Central memory CD4-positive, alpha-beta T cell (primary cell): ENCODE measurements at places on chromosomes 12 and 14.

GRCh38 chr12:77837876-77838291 is 7.2 kb downstream of the NAV3 start:
- no peak for DNase-seq

- DNase-seq: no peak
These were observed 158.8 kb upstream of the PRMT8 start for GRCh38 chr12:3332188-3332587.

- no peak for DNase-seq
These were observed 181.6 kb upstream of the FOXN3 start for GRCh38 chr14:89598548-89599186.

DNA sequence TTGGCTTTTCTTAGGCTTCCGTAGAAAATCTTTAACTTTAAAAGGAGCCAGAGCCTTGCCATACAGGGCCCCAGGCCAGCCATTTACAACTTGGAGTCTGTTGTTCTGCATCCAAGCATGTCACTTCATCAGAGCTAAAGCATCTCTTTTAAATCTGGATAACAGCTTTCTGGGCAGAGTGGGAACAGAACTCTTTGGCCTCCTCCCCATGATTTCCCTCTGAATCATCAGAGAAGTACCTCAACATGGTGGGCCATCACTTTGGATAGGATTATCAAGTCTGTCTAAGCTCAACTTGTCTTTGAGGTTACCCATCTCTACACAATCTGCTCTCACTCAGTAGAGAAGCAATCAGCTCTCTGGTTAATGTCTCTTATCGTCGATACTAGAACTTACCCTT is 170.9 kb downstream of the SLC6A15 start:
- no peak for DNase-seq

- no peak for DNase-seq
These were observed 158.0 kb downstream of the SLC5A8 start for GRCh38 chr12:101051901-101052550.
